Activated naive CD8-positive, alpha-beta T cell treated with anti-CD3 and anti-CD28 coated beads, Interleukin-2, amount 50 U/mL, for 16 hours (primary cell): ENCODE measurements at places on chromosomes 5 and 9.

- no peak for DNase-seq
These were observed 267.3 kb downstream of the MTRR start for GRCh38 chr5:8136271-8136670.

- DNase-seq, result no peak
These were observed 58.7 kb downstream of the RXRA start for GRCh38 chr9:134384811-134385479.

DNA sequence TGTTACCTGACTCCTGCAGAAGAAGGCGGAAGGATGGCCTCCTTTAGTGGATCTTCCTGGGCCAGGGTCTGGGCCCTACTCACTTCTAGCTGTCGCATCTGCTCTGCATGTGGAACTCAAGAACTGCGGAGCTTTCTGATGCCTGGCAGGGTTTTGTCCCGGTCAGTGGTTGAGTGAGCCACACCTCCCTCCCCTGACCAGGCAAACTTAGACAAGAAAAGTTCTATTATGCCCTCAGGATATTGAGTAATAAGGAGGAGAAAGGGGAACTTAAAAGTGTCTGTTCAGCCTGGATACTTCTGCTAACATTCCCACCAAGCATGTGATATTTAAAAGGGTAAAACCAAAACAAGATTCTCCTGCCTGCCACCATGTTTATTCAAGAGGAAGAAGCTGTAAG, at the start of gene FYB1:
TSS of gene FYB1 (minus strand) at position 127 of the 400 bp plus-strand sequence. CDS start 16,603 bp downstream, outside the sequence.
- no peak for DNase-seq

- DNase-seq, result no peak
These were observed 17.8 kb upstream of the CEP72 start for GRCh38 chr5:594226-594860.

- no peak for DNase-seq
These were observed 92.3 kb upstream of the MARCHF11 start for GRCh38 chr5:16271851-16272250.

GRCh38 chr5:122844136-122844909, 1.1 kb upstream of the SNX24 start:
- no peak for DNase-seq

DNA sequence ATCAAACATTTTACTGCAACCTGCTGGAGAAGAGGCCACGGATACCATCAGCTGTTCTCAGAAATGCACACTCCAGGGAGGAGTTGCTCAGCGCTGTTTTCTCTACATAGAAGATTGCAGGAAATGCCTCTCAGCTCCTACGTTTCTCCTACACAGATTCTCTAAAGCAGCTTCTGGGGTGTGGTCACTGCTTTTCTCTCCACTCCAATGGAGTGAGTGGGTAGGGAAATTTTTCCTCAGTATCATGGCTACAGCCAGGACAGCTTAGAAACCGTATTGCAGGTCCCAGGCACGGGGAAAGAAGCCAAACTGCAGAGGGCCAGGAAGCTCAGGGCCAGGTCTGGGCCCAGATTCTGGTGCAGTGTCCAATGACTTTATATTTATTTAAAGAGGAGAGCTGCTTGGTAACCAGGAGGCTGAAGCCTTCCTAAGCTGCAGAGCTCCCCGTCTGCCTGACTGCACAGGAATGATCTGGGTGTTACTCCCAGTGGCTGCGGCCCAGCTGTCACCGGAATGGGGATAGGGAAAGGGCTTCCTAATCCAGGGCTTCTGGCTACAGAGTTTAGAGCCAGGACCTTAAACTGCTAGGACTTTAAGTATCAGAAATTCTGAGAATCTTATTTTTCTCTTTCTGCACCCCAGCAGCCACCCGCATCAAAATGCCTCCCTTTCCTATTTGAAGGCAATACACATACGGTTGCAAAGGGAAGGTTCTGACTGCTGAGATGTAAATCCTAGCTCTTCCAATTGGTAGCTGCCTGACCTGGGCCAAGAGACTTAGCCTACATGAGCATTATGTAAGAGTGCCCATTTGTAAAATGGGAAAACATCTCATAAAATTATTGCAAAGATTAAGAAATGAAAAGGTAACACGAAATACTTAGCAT, 1.4 kb upstream of the SPTAN1 start:
- no peak for DNase-seq

DNA sequence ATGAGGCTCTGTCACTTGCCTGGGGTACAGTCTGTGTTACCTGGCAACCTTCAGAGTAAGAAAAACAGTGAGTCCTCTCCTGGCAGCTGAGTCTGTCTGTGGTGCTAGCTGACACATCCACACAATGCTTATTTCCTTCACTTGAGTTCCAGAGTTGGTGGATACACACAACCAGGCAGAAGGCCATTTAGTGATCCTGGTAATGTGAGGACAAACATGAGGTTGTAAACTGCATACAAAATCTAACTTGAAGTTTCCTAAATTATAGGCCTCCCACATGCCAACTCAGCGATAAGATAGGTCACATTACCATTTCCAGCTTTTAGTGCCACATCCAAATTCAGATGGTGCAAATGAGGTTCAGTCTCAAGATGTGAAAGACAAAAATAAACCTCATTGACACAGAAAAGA, 125.5 kb downstream of the DCP2 start:
- no peak for DNase-seq

GRCh38 chr9:33510262-33511183, 13.5 kb upstream of the ANKRD18B start:
- no peak for DNase-seq

GRCh38 chr5:12250454-12250853, 346.2 kb upstream of the CTNND2 start:
- no peak for DNase-seq

DNA sequence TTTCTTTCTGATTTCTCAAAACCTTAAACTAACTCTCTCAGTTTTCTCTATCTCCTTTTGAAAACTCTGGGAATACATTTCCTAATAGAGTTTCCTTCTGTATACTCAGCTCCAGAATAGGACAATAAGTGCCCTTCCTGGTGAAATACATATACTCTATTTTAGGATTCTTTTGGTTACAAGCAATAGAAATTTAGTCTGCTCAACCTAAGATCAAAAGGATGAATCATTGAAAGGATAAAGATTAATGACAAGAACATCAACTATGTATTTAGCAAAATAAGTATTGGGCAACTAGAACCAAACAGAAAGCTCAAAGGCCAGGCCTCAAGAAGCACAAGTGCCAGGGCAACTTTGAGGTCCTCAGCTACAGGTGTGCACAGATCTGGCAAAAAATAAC, 127.1 kb downstream of the ADAMTSL1 start:
- no peak for DNase-seq

DNA sequence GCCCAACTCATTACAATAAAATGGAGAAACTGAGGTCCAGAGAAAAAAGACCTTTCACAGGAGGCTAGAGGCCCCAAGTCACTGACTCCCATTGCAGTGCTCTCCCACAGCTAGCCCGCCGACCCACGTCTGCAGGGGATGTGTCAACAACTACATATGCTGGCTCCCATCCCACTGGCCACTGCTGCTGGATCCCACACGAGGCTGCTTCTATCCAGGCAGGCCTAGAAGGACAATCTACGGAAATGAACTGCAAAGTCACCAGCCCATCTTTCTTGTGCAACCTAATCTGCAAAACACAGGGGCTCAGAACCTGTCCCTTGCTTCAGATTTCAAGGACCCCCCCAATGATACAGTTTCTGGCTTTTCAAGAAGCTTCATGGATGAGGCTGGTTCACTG, 24.0 kb downstream of the RAPGEF1 start:
- no peak for DNase-seq

DNA sequence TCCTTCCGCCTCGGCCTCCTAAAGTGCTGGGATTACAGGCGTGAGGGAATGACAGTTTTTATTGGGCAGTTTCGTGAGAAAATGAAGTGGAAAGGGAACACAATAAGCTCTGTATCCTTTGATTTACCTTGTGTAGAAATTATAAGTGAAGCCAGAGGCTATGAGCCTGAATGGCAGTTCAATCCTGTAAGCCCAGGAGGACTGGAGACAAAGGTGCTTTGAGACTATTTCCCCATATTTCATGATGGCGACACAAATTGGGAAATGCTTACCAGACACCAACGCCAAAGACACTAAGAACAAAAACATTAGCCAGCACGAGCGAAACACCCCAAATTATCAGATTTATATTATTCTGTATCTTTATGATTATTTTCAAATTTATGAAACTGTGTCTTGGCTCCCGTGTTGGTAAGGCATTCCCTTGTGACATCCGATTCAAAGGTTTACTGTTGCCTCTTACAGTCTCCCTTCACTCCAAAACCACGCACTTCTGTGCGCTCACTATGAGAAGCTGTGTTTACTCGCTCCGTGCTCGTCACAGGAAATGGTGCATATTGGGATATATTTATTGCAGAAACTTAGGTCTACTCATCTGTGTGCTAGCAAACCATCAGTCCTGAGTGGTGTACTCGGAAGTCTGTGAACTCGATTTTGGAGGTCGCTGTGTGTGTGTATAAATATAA, 73.9 kb downstream of the SH3PXD2B start:
- DNase-seq, result no peak

- DNase-seq, result no peak
These were observed 62.7 kb downstream of the ABLIM3 start for GRCh38 chr5:149203921-149204441.

DNA sequence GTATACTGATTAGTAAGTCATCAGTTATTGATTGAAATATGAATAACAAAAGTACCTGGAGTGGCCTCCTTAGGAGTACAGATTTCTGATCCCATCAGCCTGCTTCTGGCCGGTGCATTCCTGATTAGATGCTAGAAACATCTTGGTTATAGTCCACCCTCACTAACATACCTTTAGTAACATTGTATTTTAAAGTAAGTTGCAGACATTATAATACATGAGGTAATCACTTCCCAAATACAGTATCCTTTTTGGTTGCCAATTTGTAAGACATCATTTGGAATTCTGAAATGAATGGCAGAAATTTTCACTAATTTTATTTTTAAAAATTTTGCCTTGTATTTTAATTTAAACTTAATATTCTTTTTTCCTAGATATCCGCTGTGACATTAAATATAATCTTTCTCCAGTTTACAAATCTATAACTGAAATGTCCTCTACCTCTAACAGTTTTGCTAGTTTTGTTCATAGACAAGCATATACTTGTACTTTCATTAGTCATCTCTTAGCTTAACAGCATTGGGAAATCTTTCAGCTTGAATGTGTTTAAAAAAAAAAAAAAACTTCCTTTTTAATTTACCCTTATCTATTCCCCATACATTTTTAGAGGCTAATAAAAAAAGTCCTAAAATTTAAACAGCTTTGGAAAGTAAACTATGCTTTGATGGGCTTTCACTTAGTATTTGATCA, 178.9 kb downstream of the XRCC4 start:
- DNase-seq, result no peak

- DNase-seq, result no peak
These were observed 87.5 kb upstream of the FSD1L start for GRCh38 chr9:105360344-105360743.

- DNase-seq, result no peak
These were observed 445.2 kb downstream of the ZSWIM6 start for GRCh38 chr5:61777292-61777691.

DNA sequence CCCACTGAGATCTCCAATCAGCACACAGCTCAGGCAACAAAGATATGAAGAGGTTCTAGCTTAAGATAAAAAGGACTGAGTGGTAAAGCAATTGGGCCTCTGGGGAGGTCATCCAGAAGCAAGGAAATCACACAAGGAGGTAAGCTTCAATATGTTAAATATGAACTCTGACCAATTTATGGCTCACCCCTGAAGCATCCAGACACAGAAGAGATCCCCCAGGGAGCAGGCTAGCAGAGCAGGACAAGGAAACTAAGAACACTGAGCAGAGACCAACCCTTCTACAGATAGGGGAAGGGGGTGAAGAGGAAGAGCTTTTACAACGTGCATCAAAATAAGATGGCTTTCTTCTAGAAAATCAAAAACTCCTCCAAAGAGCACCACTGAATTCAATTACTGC, 616.2 kb downstream of the DNAH5 start:
- DNase-seq, result no peak
